HuH-7.5 (cell line): ENCODE measurements at places on chromosomes 12 and 14.

GRCh38 chr14:33675415-33676130 lies 275.3 kb downstream of the EGLN3 start:
- no peak for DNase-seq

- DNase-seq, result no peak
Measured at GRCh38 chr12:124225730-124226129, 69.2 kb upstream of the RFLNA start.

DNA sequence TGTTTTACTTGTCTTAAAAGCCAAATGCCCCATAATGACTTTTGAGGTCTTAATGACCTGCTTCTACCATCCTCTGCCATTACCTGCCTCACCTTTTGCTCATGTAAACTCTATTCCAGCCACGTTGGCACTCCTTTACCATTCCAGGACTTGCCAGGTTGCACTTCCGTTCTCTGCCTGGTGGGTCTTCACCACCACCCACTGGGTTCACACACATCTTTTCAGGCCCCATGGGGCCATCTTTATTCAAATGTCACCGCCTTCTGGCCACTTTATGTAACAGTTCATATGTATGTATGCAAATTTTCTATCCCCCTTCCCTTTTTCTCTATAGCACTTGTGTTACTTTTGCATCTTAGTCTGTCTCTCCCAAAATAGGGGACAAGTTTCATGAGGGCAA lies 57.7 kb downstream of the ATP2A2 start:
- no peak for DNase-seq

DNA sequence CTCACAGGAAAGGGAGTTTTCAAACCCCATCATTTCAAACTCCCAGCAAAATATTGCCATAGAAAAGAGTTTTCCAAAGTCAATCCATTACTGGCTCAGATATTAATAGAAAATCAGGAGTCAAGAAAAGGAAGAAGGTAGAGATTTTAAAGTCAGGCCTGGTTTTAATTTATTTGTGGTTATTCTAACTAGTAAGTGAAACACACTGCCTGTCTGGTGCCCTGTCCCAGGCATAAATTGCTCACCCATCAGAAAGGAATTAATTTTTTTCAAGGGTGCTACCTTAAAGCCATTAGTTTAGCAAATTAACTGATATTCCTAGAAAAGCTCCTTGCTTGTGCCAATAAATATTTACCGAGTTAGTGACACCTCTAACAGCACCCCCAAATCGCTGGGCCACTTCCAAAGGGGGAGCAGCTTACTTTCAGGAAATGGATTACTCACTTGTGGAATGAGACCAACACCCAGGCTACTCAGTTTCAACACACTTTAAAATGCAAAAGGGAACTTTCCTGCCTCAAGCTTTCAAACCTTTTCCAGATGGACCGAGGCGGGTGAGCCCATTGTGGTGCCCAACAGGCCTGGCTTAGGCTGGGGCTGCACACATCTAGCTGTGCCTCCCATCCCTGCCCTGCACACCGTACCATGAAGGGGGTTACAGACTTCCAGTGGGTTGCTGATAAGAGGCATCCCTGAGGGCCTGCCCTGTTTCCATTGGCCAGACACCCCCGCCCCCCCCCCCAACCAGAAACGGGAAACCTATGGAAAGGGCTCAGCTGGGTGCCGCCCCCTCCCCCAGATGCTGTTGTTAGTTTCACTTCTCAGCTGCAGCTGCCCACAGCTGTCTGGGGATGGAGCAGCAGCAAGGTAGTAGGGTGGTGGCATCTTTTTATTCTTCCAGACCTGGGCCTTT lies 117.2 kb downstream of the SAMD4A start:
- no peak for DNase-seq

- no peak for DNase-seq
Measured at GRCh38 chr12:31989571-31990362, 30.6 kb downstream of the RESF1 start.

GRCh38 chr14:46136456-46136855 lies 515.1 kb downstream of the RPL10L start:
- DNase-seq, result no peak

DNA sequence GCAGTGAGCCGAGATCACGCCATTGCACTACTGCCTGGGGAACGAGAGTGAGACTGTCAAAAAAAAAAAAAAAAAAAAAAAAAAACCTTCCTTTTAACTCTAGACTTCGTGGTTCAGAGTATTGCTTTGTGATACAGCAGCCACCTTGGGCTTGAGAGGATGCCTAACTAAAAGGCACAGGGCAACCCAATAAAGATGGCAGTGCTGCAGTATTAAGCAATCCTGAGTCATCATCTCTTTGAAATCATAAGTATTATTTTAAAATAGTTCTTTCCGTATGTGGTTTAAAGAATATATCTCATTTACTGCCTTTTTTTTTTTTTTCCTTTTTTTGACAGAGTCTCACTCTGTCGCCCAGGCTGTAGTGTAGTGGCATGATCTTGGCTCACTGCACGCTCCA lies 116.1 kb downstream of the PLEKHA5 start:
- DNase-seq, result no peak

DNA sequence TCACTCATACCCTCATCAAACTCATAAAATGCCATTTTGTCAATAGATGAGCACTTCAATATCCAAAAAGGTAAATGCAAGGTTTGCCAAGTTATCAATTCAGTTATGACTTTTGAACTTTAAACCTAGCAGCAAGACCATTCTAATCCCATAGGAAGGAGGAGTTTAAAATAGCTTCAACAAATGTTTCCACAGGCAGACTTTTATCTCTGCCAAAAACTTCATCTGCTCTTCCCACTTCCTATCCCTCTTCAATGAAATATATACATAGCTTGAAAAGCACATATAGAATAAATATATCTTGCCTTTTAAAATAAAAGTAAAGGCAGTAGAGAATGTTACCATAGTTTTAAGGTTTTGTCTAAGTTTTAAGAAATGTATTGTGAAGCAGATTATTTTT lies 1749.1 kb upstream of the SEL1L start:
- no peak for DNase-seq

- DNase-seq, result no peak
Measured at GRCh38 chr14:77268989-77269600, 1.9 kb downstream of the NGB start.

DNA sequence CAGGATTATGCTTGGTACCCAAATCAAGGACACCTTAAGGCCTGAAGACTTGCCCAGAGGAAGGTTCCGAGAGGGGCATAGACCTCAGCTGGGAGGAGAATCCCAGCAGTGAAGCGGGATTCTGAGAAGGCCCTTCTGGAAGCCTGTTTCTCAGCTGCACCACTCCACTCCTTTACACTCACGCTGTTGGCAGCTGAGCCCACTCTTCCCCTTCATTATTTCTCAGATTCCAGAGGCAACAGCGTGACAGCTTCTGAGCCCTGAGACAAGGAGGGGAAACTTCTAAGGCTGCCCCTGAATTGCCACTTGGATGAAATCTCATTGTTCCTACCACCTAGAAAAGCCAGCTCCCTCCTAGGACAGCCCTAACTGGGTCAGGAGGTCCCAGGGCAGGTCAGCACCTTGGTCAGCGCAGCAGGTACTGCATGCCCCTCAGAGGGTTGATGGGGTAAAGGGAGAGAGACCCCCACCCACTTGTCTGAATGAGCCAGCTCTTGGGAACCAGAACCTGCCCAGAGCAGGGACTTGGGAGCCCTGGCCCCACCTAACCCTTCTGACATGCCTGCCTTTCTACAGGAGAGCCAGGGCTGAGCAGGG lies 53.9 kb downstream of the ISCA2 start:
- no peak for DNase-seq

- no peak for DNase-seq
Measured at GRCh38 chr12:105846331-105846730, 292.4 kb downstream of the NUAK1 start.

GRCh38 chr12:4874671-4875070 lies 35.0 kb upstream of the KCNA1 start:
- no peak for DNase-seq

- no peak for DNase-seq
Measured at GRCh38 chr12:66241061-66242043, 52.3 kb downstream of the IRAK3 start.

- DNase-seq, result no peak
Measured at GRCh38 chr12:32477714-32478113, 78.4 kb downstream of the FGD4 start.

- no peak for DNase-seq
Measured at GRCh38 chr12:2402073-2402579, 349.3 kb downstream of the CACNA1C start.

DNA sequence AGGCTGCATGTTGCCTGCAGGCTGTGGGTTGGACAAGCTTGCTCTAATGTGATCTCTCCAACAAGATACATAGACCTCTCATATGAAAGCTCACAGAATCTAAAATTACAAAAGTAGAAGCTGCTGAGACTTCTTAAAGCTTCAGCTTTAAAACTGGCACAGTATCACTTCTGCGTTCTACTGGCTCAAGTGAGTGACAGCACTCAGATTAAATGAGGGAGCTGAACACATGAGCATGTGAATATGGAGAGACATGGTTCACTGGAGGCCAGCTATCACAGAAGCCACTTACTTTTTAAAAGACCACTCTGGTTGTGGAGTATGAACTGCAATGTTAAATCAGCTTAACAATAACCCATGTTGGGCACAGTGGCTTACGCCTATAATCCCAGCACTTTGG lies 29.1 kb upstream of the ANO6 start:
- DNase-seq, result no peak

- no peak for DNase-seq
Measured at GRCh38 chr14:30290001-30290400, 269.0 kb upstream of the G2E3 start.

GRCh38 chr12:94872971-94873733 lies 130.3 kb downstream of the NDUFA12 start:
- peak; percentile 55 for DNase-seq

GRCh38 chr14:102629011-102629444 lies 36.6 kb downstream of the RCOR1 start:
- DNase-seq, result no peak

GRCh38 chr12:13843841-13844240 lies 137.6 kb downstream of the GRIN2B start:
- DNase-seq, result no peak

GRCh38 chr12:53976172-53976822 lies 1.5 kb upstream of the HOTAIR start:
- DNase-seq, result no peak

- no peak for DNase-seq
Measured at GRCh38 chr14:56333359-56334292, 215.4 kb downstream of the PELI2 start.

GRCh38 chr12:66934302-66935062 lies 255.6 kb upstream of the GRIP1 start:
- DNase-seq, result no peak

DNA sequence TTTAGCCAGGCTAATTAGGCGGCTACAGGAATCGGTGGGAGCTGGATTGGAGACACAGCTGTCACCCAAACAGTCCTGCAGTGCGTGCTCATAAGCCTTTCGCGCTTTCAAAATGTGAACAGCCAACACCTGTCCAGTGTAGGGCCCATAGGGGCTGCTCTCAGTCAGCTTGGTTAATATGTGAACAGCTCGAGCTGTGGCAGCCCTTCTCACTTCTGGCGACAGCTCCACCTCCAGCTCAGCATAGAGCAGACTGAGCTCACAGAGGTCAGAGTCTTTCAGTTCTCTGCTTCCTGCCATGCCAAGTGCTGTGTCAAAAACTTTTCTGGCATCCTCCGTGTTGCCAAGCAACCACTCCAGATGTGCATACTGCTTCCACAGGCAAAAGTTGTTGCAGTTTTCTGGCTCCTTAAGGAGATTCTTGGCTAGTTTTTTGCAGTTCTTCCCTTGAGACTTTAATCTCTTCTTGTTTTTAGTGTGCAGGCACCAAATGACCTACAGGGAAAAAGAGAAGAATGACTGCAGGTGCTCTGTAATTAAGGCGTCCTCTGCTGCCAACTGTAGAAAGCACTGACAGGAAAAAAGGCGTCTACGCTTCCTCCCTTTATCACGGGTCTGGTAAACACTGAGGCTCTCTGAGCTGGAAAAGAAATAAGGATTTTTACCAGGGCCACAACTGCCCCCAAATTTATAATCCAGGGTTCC lies 32.5 kb downstream of the PSMC1 start:
- DNase-seq, result no peak

DNA sequence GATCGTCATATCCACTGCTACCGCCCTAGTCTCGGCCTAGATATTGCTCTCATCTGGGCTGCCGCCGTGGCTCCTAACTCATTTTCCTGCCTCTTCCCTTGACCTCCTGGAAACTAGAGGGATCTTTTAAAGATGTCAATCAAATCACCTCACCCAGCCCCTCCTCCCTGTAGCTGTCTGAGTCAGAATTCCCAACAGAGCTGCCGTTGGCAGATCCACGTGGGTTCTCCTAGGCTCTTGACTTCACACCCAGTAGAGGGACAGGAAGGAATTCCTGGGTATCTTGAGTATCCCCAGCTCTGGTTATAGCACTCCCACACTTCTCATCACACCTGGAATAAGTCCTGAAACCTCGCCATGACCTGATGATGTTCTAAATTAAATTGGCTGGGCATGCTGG lies 11.9 kb downstream of the TGFB3 start:
- DNase-seq, result no peak

- no peak for DNase-seq
Measured at GRCh38 chr14:101116065-101116464, 212.5 kb upstream of the RTL1 start.

GRCh38 chr12:124769163-124769530 lies 94.5 kb downstream of the SCARB1 start:
- no peak for DNase-seq

GRCh38 chr12:44571006-44571550 lies 305.0 kb downstream of the NELL2 start:
- no peak for DNase-seq

GRCh38 chr14:22497144-22497423 lies 91.9 kb downstream of the DAD1 start:
- DNase-seq, result no peak

- DNase-seq, result no peak
Measured at GRCh38 chr12:89305373-89305772, 46.9 kb downstream of the DUSP6 start.

- no peak for DNase-seq
Measured at GRCh38 chr12:95608252-95609033, 57.2 kb upstream of the USP44 start.

GRCh38 chr14:28264306-28264705 lies 502.3 kb upstream of the FOXG1 start:
- no peak for DNase-seq

DNA sequence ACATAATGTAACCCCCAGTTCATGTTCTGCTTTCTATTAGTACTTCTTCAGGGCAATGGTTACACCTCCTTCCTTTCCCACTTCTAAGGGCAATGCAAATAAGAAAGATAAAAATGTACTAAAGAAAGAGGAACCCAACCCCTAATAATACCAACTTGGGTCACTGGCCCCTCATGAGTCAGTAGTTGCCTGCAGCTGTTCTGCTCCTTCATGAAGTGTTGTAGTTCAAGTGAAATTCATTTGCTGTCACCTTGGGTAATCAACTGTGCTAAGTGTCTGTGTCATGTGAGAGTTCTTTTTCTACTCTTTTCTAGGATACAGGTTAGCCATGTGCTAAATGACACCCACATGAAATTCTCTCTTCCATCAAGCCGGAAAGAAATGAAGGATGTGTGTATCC lies 91.8 kb downstream of the PLXNC1 start:
- DNase-seq, result no peak

DNA sequence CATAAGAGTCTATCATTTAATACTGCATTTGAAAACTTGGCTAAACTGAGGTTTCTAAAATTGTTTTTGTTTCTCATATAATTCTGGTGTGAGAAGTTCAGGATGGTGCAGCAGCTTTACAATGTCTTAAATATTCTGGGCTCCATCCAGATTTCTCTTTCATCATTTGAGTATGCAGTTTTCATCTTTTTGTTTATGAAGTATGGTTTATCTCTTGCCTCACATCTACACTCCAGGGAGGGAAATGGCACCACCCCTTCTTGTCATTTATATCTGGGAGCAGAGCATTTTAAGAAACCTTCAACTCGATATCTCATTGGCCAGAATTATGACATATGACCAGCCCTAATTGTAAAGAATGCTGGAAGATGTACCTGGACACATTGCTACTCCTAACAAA lies 24.3 kb downstream of the GEMIN2 start:
- DNase-seq, result no peak
